ENCODE measurements at places on chromosomes 2 and 18.
A peak's percentile ranks its signal among the peaks of the same experiment; 100 is the strongest.

- DNase-seq = no peak
Measured at GRCh38 chr2:230234122-230234722, 8.7 kb downstream of the SP140 start.

DNA sequence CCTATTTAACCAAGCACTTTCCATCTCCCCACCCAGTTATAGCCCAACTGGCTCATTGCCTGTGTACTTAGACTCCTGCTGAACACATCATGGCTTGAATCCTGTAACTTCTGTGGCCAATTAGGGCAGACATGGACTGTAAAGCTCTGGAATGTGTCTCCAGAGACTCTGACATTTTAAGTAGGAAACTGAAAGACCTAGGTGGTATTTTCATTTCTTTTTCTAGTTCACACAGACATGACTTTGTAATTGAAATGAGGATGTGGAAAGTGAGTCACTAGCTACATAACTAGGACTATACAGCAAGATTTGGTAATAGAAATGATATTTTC lies 12.2 kb downstream of the DOK1 start:
- DNase-seq = no peak

DNA sequence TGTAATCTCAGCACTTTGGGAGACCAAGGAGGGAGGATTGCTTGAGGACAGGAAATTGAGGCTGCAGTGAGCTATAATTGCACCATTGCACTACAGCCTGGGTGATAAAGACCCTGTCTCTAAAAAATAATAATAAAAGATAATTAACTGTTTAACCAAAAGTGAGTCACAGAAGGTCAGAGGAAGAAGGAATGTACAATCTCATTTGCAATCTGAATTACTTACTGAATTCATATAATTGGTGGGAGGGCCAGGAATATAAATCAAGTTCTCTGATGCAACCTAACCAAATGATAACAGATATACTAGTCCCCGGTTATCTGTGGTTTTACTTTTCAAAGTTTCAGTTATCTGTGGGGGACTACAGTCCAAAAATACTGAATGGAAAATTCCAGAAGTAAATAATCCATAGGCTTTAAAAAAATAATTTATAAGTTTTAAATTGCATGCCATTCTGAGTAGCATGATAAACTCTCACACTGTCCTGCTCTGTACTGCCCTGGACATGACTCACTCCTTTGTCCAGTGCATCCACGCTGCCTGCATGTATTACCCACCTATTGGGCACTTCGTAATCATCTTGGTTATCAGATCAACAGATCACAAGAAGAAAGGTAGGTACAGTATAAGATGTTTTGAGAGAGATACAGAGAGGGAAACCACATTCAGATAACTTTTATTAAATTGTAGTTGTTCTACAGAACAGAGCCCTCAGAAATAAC lies 12.8 kb upstream of the MATN3 start:
- DNase-seq = no peak

GRCh38 chr2:47079515-47080412 lies 75.3 kb downstream of the STPG4 start:
- peak; percentile 69 for DNase-seq

- DNase-seq = no peak
Measured at GRCh38 chr18:7775843-7776242, 208.7 kb downstream of the PTPRM start.

GRCh38 chr2:132909427-132909826 lies 239.4 kb upstream of the LYPD1 start:
- no peak for DNase-seq

DNA sequence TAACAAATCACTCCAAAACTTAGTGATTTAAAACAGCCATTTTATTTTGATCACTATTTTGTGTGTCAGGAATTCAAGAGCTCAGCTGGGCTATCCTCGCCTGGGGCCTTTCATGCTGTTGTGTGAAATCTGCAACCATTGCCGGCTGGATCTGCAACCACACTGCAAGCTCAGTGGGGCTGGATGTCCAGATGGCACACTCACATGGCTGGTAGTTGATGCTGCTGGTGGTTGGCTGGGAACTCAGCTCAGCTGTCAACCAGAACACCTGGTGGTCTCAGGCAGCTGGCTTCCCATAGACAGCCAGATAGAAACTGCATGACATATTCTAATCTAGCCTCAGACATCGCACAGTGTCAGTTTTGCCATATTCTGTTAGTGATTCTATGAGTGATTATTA lies 30.6 kb upstream of the AP1S3 start:
- no peak for DNase-seq

DNA sequence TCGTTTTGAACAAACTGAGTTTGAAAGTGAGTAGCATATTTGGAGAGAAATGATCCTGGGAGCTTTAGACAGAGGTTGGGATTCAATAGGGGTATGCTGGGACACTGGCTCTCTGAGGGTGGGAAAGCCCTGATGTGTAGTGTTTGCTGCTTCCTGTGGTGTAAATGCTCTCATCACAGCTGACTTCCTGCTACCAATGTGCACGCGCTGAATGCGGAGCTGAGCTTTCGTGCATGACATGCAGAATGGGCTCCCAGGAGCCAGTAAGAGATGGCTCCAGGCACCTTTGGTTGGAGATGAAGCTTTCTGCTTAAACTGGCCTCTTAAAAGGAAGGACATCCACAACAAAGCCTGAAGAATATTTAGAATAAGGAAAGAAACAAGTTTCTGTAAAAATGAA lies 224.1 kb upstream of the CCDC150 start:
- no peak for DNase-seq

DNA sequence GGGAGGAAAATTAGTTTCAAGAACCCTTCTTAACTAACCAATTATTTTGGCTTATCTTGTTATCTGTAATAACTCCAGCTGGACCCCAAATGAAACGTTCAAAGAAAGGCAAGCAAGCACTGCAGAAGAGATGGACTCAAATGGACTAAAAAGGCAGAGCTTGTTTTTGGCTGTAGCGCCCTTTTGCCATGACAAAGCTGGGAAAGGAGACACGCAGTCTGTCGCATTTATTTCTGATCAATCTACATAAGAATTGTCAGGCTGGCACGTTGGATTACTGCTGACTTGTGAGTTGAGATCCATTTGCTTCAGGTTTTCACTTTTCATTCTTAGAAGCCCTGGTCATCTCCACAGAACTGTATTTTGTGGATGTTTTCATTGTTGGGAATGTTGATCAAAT lies 402.9 kb downstream of the TMEM182 start:
- DNase-seq = no peak

DNA sequence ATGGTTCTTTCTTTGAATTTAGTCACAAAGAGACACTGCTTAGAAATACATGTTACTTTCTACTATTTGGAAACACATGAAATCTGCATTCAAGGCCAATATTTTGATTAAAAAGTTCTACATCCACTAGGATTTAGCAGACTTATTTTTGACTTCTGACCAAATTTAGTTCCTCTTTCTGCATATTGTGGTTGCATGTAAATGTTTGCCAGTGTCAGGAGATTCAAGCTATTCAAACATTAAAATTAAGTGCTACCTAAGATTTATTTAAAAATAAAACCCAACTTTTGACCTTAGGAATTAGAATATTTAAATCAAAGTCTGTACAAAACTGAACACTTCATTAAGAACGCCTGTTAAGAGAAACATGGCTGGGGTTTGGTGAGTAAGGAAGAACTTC lies 891.1 kb downstream of the CPS1 start:
- no peak for DNase-seq

GRCh38 chr2:239271882-239272281 lies 128.9 kb downstream of the HDAC4 start:
- no peak for DNase-seq

GRCh38 chr2:191696001-191696400 lies 18.1 kb downstream of the NABP1 start:
- DNase-seq = no peak

GRCh38 chr2:101704046-101704466 lies 6.5 kb downstream of the MAP4K4 start:
- DNase-seq = no peak

DNA sequence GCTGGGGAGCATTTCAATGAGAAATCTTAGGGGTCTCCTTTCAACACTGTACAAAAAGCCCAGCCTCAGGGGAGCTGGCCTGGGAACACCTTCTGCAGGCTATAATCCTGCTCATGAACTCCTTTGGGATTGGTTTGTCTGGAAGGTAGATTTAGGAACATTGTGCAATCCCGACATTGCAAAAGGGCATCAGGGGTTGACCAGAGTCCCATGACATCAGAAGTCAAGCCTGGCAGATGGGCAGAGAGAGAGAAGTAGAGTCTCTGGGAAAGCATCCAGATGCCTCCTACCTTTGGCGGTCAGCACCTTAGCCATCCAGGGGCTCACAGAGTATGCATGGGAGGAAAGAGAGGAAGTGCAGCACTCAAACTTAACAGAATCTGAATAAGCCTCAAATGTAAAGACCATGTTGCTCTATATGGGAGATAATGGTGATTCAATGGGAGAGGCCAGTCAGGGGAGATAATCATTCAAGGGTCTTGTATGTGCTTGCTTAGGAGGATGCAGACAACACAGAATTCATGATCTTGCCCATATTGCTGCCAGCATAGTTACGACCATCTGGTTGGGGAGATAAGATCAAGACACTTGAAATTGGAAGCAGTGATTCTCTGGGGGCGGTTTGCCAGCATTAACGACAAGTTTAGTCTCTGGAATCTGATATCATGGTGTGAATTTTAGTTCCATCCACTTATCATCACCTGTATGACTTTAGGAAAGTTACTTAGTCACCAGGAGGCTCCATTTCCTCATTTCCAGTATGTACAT lies 58.3 kb upstream of the UPP2 start:
- no peak for DNase-seq

- no peak for DNase-seq
Measured at GRCh38 chr2:205730191-205730590, 47.9 kb downstream of the NRP2 start.

DNA sequence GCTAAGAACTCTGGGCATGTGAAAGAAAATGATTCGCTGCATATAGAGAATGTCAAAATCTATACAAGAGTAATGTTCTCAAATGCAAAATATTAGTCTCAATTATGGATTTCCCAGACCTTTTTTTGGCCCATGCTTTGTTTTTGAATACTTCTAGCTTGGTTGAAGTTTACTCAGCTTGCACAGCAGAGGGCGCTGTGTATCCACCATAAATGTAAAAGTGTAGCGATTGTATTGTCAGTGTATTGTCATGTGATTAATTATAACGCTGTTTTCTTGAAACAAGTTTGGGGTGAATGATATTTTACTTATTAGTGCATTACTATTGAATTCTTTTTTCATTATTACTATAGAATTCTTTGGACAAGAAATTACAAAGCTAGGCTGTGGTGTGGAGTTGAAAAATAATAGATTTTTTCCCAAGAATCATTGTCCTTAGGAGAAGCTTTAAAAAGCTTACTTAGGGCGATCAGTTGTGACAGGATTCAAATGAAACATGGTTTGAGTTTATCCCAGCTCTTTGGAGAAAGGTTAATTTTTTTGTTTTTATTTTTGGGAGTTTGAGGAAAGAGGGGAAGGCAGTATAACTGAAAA lies 98.3 kb downstream of the PIK3C3 start:
- DNase-seq = no peak

- no peak for DNase-seq
Measured at GRCh38 chr2:44548221-44549098, 186.7 kb downstream of the CAMKMT start.

GRCh38 chr2:146818122-146818521 lies 1026.7 kb upstream of the ACVR2A start:
- DNase-seq = no peak

Measured in right atrium auricular region (tissue), 2 donors.